ENCODE measurements at places on chromosomes 5 and 9. TPM values are rescaled to one million over a fixed set of nuclear protein-coding genes. Genes with fewer than 3 reads are reported as not detected.

DNA sequence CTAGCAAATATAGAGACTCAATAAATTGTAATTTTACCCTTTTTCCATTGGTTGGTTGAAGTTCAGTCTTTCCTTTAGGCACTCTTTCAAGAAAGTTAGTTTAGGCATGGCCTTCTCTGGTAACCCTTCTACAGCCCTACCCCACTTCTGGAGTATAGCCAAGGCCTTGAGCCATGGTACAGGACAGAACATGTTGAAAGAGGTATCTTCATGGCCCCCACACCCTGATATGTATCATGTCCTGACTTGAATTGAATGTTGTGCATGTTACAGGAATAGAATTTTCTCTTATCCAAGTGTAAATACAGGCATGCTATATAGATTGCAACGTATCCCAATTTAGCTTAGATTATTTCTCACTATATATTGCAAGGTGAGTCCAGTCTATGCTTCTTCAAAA lies 175.6 kb downstream of the CD180 start:
- H3K36me3 ChIP-seq = no peaks in the 10 kb centered on the region
- DNase-seq = no peak
- no peak overlapping the region for H3K4me3 ChIP-seq
- H3K27ac ChIP-seq = no peak overlapping the region
- no peaks in the 10 kb centered on the region for H3K27me3 ChIP-seq

- H3K4me1 ChIP-seq = no peaks in the 10 kb centered on the region
- no peaks in the 10 kb centered on the region for H3K27me3 ChIP-seq
- H3K36me3 ChIP-seq = no peaks in the 10 kb centered on the region
- DNase-seq = no peak
- H3K4me3 ChIP-seq = no peak overlapping the region
- no peak overlapping the region for H3K27ac ChIP-seq
Measured at GRCh38 chr5:107153283-107153682, 517.5 kb downstream of the EFNA5 start.

DNA sequence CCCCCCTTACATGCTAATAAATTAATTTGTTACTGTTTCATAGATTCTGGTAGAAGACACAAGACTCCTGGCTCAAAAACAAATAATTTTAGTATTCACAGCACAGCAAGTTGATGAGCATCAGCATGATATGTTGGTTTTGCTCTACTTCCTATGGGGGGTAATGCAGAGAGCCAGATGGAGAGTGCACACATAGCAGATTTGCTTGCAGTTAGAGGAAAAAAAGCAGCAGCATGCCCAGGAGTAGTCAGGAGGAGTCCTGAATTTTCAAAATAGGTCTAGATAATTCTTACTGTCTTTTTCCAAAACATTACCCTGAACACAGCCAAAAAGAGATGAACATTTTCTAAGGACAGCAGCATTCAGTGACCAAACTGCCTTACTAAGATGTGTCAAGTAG lies 261.3 kb downstream of the COX7C start:
- no peak overlapping the region for H3K4me3 ChIP-seq
- no peak for DNase-seq
- no peaks in the 10 kb centered on the region for H3K27me3 ChIP-seq
- H3K36me3 ChIP-seq = no peaks in the 10 kb centered on the region
- H3K4me1 ChIP-seq = no peaks in the 10 kb centered on the region
- H3K27ac ChIP-seq = no peak overlapping the region

GRCh38 chr5:127040796-127041520 lies 10.6 kb upstream of the MARCHF3 start:
- peak; percentile 22 for DNase-seq
- peak overlapping the region; percentile 49 for H3K27ac ChIP-seq
- H3K36me3 ChIP-seq = no peaks in the 10 kb centered on the region

DNA sequence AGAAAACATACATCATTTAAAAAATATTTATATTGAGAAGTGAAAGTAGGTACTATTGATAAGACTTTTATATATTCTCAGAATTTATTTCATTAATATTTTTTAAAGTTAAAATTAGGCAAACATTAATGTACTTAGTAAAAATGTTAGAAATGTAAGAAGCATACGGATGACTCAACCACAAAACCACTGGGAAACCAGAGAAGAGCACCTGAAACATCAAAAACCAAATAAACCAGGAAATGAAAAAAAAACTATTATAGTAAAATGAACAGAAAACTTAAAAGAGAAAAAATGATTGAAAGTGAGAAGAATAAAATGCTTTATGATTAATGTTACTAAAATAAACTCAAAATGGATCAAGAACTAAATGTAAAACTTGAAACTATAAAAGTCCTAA lies 233.2 kb upstream of the DAB2 start:
- no peaks in the 10 kb centered on the region for H3K27me3 ChIP-seq
- no peak overlapping the region for H3K27ac ChIP-seq
- DNase-seq = no peak
- H3K4me1 ChIP-seq = no peaks in the 10 kb centered on the region

GRCh38 chr9:19748278-19749126 lies 40.3 kb downstream of the SLC24A2 start:
- no peaks in the 10 kb centered on the region for H3K36me3 ChIP-seq
- no peak for DNase-seq
- H3K27me3 ChIP-seq = no peaks in the 10 kb centered on the region
- H3K4me3 ChIP-seq = no peak overlapping the region
- no peaks in the 10 kb centered on the region for H3K4me1 ChIP-seq

DNA sequence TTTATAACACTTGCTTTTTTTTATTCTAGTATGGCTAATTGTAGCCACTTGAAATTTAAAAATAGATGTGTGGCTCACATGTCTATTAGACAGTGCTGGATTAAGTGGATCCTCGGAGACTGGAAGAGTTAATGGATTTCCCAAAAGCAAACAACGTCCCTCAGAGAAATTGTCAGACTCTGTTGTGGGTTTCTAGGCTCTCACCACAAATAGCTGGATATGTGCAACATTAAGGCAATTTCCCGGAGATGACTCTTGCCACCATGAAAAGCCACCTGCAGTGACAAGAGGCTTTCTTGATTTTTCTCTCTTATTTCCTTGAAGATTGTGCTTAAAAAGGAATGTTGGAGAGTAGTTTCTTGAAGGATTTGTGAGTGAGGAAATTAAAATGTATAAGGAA lies 43.2 kb downstream of the TMEM167A start:
- no peak overlapping the region for H3K27ac ChIP-seq
- H3K36me3 ChIP-seq = no peaks in the 10 kb centered on the region
- no peak for DNase-seq
- no peaks in the 10 kb centered on the region for H3K4me1 ChIP-seq

DNA sequence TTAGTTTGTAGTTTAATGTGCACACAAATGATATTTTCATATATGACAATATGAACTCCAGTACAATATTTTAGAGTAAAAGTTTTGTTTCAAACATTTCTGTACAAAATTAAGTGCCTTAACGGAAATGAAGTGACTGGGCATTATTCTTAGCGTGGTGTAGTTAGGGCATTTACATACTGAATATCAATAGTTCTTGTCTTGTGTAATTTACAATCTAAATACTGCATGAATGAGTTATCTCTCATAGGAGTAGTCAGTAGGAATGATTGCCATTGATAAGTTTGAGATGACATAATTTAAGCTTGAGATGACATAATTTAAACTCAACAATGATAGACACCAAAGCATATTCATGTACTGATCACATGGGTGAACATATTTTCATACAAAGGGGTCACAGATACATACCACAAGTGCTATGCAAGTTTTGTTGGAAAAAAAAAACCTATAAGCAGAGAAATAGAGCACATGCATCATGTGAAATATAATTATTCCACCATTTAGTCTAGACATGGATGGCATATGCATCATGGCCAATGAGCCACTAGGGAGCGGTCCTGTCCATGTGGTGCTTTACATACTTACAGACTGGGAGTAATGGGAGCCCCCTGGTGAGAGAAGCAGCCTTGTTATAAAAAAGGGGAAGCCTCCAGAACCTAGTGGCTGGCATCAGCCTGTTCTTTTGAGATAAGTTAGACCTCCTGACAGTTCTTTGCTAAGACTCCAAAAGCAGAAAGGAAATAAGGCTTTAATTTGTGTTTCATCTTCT lies 1523.9 kb downstream of the MAT2B start:
- no peak for DNase-seq
- no peak overlapping the region for H3K27ac ChIP-seq
- no peak overlapping the region for H3K4me3 ChIP-seq
- H3K4me1 ChIP-seq = no peaks in the 10 kb centered on the region
- H3K36me3 ChIP-seq = no peaks in the 10 kb centered on the region

GRCh38 chr5:53364061-53364460 lies 116.4 kb upstream of the FST start:
- H3K36me3 ChIP-seq = no peaks in the 10 kb centered on the region
- H3K4me3 ChIP-seq = no peak overlapping the region
- no peaks in the 10 kb centered on the region for H3K4me1 ChIP-seq
- DNase-seq = no peak

- DNase-seq = no peak
- H3K4me1 ChIP-seq = peaks cover 25% of the 10 kb centered on the region
- H3K4me3 ChIP-seq = no peak overlapping the region
- peak overlapping the region; percentile 96 for H3K27ac ChIP-seq
Measured at GRCh38 chr5:150512368-150512747, 4.4 kb downstream of the NDST1 start.

DNA sequence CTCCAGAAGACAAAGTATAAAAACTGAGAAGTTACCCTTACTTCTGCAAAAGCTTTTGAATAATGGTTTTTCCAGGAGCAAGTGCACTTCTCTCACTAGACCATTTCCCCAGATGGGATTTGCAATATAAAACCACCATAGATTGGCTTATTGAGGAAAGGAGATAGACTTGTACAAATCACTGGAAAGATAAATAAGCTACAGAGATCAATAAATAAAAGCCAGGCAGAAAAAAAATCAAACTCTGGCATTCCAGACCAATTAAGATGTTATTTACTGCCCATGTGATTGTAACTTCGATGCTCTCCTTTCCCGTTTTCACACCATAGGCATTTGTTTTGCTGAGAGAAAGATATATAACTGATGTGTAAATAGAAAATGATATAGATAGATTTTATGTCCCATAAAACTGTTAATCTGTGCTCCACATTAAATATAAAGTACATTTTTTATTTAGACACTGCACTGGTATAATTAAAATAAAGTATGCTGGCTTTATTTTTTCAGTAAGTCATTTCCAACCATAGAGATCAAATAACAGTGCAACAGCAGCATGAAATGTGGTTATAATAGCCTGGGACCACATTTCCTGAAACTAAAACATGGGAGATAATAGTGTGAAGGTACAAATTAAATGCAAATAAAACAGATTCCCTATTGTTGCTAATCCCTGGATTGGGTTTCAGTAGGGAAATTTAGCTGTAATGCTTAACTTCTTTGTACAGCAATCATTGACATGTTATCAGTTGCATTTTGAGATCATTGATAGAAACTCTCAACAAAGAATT lies 177.7 kb downstream of the NR2F1-AS1 start:
- H3K27ac ChIP-seq = no peak overlapping the region
- H3K27me3 ChIP-seq = no peaks in the 10 kb centered on the region
- no peak overlapping the region for H3K4me3 ChIP-seq
- no peaks in the 10 kb centered on the region for H3K4me1 ChIP-seq

DNA sequence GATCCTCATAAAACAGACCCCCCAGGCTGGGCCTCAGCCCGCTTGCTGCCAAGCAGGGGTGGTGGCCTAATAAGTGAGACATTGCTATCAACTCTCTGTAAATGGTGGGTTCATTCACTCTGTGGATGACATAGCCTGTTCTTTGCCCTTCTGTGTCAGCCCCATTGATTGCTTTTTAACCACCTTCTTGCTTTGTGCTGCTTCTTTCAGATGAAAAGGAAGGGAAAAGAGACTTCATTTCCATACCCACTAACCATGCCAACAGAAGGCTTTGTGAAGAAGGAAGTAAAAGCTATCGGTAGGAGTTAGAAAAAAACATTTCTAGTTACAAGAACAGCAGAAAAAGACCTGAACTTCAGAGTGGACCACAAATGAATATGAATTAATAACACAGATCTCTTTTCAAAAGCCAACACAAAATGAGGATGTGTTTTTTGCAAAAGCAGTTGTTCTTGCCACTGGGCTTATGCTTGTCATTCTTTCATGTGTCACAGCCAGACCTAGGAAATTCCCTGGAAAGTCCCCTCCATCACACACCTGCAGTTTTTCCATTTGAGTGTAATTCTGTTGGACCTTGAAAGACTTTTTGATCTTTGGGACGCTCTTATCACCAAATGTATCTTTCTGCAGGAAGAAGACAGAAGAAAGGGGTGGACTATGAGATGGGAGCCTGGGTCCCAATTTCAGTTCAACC lies 507.7 kb downstream of the CCDC171 start:
- no peak overlapping the region for H3K4me3 ChIP-seq
- no peak overlapping the region for H3K27ac ChIP-seq
- DNase-seq = no peak
- H3K27me3 ChIP-seq = no peaks in the 10 kb centered on the region
- H3K4me1 ChIP-seq = no peaks in the 10 kb centered on the region

GRCh38 chr9:26462213-26462612 lies 430.4 kb downstream of the CAAP1 start:
- no peaks in the 10 kb centered on the region for H3K4me1 ChIP-seq
- no peak for DNase-seq
- no peaks in the 10 kb centered on the region for H3K36me3 ChIP-seq
- no peak overlapping the region for H3K27ac ChIP-seq

- no peaks in the 10 kb centered on the region for H3K4me1 ChIP-seq
- no peaks in the 10 kb centered on the region for H3K36me3 ChIP-seq
- H3K27me3 ChIP-seq = no peaks in the 10 kb centered on the region
- no peak overlapping the region for H3K27ac ChIP-seq
- no peak overlapping the region for H3K4me3 ChIP-seq
Measured at GRCh38 chr9:37369671-37370070, 52.8 kb upstream of the GRHPR start.

DNA sequence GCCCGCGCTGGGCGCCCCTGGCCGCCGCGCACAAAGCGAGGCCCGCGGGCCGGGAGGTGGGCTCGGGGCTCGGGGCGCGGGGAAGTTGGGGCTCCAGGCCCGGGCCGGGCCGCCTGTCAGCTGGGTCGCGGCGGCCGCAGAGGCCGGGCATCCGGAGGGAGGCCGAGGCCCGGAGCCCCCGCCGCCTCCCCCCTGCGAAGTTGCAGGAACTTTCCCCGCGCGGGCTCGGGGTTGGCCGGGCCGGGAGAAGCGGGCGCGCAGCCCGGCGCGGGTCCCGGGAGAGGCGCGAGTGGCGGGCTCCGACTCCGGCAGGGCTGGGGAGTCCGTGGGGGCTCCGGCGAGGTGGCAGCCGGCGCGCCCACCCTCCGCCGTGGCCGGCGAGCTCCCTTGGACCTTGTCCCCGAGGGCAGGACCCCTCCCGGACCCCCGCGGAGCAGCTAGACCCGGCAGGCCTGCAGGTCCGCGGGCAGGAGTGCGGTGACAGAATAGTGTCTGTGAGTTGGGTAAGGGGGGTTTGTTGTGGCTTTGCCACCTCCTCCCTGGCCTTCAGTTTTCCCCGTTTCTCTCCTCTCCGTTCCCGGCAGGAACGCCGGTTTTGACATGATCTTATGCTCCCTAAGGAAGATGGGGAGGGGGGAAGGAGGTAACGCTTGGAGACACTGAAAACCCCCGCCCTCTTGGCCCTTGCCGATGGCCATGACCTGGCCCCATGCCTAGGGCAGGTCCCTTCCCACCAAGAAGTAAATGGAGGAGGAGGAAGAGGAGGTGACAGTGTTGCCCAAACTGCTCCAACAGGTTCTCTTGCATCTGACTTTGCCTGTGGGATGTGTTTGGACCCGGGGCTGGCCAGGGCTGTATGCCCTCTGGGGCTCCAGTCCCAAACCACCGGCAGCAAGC lies 942 bp downstream of the PHF2 start:
- H3K4me3 ChIP-seq = peak overlapping the region; percentile 90
- H3K27ac ChIP-seq = peak overlapping the region; percentile 88
- peak; percentile 57 for DNase-seq
- H3K4me1 ChIP-seq = peaks cover 14% of the 10 kb centered on the region

BTNL3 gene
- total RNA-seq = not detected

IFNA10 gene
- not detected for total RNA-seq

ASPN gene
- total RNA-seq = 6.3 TPM

NR2F1 gene
- total RNA-seq = 63.6 TPM

CLTA gene
- 177 TPM for total RNA-seq

MYMK gene
- not detected for total RNA-seq

CARD19 gene
- 59.0 TPM for total RNA-seq

DNM1 gene
- total RNA-seq = 11.3 TPM
